Fibroblast of skin of right quadriceps (primary cell): ENCODE measurements at places on chromosomes 1 and 21.

- peak; percentile 16 for DNase-seq
Observed at GRCh38 chr1:70003211-70003908, 202.0 kb downstream of the LRRC40 start.

DNA sequence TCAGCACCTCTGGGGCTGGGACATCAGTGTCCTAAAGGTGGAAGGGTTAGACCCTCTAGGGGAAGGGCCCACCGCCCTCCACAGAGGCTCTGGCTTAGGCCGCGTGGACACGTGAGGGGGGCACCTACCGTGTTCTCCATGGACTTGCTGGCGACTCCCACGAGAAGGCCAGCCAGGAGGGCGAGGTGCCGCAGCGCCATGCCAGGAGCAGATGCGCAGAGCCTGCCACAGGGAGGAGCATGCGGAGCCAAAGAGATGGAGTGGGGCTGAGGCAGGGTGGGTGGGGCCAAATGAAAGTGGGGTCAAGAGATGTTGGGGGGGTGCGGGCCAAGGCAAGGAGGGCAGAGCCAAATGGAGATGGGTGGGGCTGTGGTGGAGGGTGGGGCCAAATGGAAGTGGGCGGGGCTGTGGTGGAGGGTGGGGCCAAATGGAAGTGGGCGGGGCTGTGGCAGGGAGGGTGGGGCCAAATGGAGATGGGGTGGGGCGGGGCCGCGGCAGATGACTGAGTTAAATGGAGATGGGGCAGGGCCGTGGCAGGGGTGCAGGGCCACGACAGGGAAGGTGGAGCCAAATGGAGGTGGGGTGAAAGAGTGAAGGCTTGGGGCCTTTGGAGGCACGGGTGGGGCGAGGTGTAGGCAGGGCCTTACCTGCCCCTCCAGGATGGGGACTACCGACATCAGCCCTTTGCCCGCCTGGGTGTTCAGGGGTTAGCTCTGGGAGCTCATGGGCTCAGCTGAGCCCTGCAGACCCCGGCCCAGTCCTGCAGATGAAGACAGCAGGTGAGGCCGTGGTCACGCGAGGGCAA lies 17.4 kb upstream of the RNF223 start:
- DNase-seq: no peak

- peak; percentile 56 for DNase-seq
Observed at GRCh38 chr1:63797056-63797726, 23.4 kb downstream of the ROR1 start.

DNA sequence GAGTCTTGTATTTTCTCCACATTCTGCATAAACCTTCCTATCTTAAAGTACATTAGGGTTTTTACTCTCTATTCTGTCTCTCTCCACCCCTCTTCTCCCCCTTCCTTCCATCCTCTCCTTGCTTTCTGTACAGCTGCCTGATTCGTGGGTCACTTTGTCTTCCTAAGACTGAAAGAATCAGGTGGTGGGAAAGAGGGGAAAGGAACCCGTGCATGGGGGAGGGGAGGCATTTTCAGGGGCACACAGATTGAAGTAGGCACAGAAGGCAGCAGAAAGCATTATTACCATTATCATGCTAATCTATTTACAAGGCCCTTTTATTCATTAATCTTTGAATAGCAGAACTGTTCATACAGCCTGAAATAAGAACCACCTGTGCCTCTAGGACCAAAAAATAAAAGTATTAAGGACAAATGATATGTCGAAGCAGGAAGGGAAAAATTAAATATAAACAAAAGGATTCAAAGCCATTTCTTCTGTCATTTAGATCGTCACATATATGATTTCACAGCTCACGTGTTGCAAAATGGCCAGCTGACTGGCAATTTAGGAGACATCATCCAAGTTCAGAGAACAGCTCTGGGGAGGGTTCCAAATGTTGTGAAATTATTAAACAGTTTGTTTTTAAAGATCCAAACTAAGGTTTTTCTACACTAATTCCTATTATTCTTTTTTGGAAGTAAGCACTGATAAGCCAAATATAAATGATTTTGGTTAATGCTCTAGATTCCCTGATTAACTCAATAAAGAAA lies 154.6 kb downstream of the PBX1 start:
- no peak for DNase-seq

- DNase-seq: no peak
Observed at GRCh38 chr21:22174746-22175145, 1176.5 kb downstream of the NCAM2 start.

GRCh38 chr1:11455967-11456570 lies 22.9 kb upstream of the DISP3 start:
- no peak for DNase-seq

DNA sequence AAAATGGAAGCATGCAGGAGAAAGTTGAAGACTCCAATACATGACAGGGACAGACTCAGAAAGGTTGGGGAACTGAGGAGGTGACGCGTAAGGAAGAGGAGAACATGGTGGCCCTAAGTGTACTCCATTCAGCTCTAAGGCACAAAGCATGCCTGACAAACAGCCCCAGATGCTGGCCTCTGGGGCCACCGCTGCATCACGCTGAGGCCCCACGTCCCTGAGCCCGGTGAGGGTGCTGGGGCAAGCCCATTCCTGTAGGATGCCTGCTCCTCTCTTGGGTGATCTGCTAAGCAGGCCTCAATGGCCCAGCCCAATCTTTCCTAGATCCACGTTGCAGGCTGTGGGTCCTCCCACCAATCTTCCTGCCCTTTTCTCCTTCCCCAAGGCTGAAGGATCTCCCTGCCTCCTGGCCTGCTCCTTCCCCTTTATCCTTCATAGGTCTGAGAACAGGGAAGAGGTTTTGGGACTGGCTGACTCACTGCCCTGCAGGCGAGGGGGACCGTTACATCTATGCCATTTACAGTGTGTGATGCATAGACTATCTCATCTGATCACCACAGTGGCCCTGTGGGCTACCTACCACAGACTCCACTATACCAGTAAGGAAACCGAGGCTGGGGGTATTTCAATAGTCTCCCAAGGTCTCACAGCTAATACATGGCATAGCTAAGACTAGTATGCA lies 16.8 kb upstream of the NID1 start:
- no peak for DNase-seq

GRCh38 chr21:38409907-38410306 lies 88.4 kb downstream of the ERG start:
- no peak for DNase-seq

GRCh38 chr1:3515774-3516480 lies 61.5 kb downstream of the ARHGEF16 start:
- peak; percentile 26 for DNase-seq

DNA sequence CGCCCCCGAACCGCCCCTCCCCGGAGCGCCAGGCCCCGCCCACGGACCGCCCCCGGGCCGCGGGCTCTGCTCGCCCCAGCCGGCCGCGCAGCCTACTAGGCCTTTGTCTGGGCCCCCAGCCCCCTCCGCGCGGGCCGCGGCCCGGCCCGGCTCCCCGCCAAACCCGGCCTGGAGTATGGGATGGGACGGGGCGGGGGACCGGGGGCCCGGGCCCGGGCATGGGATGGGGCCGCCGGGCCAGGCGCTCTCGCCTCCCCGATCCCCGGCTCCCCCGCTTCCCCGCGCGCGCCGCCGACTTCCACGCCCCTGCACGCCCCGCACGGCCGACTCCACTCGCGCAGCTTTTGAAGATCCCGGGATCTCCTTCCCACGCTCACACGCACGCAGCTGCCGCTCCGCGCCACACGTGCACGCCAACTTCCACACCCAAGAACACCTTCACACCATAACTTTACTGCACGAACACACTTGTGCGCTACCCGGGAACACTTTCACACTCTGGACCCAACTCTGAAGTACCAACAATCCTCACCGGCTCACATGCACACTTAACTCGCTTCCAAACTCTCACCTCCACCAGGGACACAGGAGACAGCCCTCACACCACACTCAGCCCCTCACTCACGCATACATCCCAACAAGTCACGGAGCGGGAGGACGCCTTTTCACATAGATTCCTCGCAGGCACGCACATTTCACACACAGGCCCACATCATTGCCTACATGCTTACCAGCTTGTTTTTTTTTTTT lies 437 bp upstream of the HSPG2 start:
- DNase-seq: peak; percentile 92

DNA sequence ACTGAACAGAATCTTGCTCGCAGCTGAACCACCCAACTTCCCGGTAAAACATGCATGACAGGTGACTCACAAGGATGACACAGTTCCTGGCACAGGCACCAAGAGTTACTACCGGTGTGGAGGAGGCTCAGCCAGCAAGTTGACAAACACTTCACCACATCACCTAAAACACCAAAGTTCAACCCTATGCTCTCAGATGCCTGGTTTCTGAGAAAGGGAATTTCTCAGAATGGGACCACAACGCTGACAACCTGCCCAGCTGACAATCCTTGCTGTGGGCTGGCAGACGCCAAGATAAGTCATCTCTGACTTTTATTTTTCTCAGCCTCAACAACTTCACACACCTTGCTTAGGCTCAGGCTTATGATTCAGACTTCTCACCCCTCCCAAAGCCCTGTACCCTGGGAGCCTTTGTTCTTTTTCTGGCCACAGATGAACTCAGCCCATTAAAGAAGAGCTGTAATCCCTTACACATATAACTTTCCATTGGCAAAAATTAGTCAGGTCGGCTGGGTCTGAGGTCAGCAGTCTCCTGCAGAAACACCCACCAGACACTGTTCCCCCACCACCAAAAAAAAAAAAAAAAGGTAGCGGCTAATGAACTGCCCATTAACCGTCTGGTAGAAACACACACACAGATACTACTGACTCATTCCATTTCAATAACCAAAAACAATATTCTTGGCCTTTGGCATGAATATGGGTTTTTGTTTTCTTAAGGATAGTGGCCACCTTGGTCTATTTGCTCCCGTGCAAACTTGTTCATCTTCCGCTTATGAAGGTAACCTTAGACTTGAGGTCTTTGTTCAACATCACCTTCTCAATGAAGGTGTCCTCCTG lies 10.8 kb upstream of the TIAM1 start:
- peak; percentile 84 for DNase-seq

DNA sequence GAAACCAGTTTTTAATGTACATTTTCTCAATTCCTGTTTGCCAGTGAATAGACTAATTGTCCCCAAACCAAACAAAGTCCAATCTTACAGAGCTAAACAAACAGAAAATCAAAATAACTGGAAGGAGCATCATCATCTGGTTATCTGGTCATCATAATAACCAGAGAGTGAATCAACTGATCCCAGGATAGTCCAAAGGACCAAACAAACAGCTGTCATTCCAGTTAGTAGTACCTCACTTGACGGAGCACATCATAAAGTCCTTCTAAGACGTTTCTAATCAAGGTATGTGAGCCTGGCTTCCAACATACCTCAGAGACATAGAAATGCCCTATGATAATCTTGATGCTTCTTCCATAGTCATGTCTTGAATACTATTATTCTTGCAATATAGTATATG lies 240.5 kb downstream of the LTN1 start:
- no peak for DNase-seq

DNA sequence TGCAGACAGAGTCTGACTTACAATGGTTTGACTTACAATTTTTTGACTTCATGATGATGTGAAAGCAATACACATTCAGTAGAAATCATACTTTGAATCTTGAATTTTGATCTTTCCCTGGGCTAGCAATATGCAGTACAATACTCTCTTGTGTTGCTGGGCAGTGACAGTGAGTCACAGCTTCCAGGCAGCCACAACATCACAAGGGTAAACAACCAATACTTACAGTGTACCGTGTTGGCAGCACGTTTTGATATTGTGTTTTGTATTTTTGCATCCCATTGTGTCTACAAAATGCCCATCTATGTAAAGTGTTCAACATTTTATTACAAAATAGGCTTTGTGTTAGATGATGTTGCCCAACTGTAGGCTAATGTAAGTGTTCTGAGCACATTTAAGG lies 150.9 kb downstream of the NTMT2 start:
- DNase-seq: no peak

GRCh38 chr1:211280910-211281309 lies 21.7 kb downstream of the RCOR3 start:
- no peak for DNase-seq

- DNase-seq: no peak
Observed at GRCh38 chr1:183554577-183554976, 35.7 kb downstream of the NCF2 start.

DNA sequence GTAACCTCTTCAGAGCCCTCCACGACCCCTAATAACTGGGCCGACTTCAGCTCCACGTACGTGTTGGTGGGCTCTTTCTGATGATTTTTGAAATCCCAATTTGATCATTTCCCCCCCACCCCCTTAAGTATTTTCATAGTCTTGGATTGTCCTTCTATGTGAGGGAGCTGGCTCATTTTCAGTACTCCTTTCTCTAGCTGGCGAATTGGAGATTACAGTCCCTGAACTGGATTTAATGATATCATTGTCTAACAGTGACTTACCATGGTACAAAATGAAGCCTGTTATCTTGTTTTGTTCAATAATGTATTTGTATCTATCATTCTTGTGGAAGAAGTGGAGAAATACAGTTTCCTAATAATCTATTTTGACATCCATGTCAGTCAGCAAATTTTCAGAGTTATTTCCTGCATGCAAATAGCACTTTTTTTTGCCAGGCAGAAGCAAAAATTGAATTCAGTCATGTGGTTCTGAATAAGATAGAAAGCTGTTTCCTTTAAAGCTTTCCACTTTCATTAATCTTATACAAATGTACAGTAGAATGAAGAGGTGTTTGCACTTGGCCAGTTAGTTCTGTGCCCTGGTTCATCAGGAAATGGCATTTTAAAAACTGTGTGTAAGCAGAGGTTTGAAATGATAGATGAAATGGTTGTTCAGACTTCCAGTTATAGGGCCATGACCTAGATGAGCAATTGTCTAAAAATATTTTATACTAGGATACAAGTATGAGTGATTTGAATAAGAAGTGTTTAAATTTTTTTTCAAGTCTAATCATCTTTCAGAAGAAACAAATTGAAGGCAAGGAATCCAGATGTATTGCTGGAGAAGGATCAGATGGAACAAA lies 104.2 kb downstream of the ATP5PO start:
- DNase-seq: no peak

GRCh38 chr1:228198977-228199590 lies 8.8 kb upstream of the OBSCN start:
- DNase-seq: no peak

DNA sequence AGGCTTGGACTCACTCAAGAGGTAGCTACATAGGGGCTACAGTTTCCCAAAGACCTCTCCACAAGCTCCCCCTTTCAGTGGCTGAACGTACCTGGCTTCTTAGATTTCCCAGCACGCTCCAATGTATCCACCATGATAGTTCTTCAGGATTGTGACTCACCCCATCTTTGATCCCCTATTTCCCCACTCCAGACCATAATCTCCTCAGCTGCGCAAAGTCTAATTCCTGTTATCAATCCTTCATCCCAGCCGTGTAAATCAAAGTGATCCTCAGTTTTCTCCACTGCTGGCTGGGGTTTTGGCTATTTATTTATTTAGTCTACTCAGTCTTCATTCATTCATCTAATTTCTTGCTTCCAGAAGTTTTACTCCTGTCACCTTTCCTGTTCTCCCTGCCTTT lies 13.1 kb upstream of the CTPS1 start:
- DNase-seq: no peak

GRCh38 chr1:172530000-172530399 lies 3.0 kb upstream of the SUCO start:
- DNase-seq: no peak
